ENCODE measurements at places on chromosomes 7 and 10. TPM values are rescaled to one million over a fixed set of nuclear protein-coding genes. Genes with fewer than 3 reads are reported as not detected.

Gene ARHGEF5
- total RNA-seq = 37.4 TPM

GRCh38 chr10:131901181-131901829, 497 bp downstream of the PPP2R2D start:
- no peaks in the 10 kb centered on the region for H3K36me3 ChIP-seq
- peaks cover 24% of the 10 kb centered on the region for H3K4me1 ChIP-seq
- peaks cover 19% of the 10 kb centered on the region for H3K27me3 ChIP-seq
- peak overlapping the region; percentile 85 for H3K4me3 ChIP-seq
- no peak for DNase-seq
- H3K27ac ChIP-seq = peak overlapping the region; percentile 95

Gene MYH16
- not detected for total RNA-seq

Gene SFXN4
- 37.2 TPM for total RNA-seq

Gene GIMAP8
- not detected for total RNA-seq

DNA sequence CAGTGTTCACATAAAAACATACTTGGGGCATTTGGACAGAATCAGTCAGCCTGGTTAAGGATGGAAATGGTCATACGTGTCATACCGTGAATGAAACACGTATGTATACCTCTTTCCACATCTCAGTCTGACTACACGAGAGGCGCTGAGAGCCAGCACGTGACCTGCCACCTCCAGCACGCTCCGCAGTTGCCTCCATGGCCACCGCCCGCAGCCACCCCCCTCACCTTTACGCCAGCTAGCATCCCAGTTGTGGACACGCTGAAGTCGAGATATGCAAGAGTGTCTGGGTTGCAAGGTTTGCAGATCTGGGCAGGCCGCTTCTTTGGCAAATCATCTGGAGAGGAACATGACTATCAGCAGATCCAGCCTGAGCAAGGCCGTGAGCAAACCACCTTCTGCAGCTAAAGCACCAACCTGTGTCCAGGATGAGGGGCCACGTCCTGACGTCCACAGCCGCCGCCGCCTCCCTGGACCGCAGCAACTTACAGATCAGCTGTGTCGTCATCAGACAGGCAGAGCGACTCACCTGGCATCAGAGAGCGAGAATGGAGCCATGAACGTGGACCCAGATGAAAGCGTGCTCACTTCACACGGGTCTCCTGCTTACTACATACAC, 209.4 kb downstream of the ZMYND11 start:
- no peaks in the 10 kb centered on the region for H3K27me3 ChIP-seq
- peaks cover 41% of the 10 kb centered on the region for H3K36me3 ChIP-seq
- H3K4me1 ChIP-seq = no peaks in the 10 kb centered on the region
- DNase-seq = no peak
- H3K27ac ChIP-seq = no peak overlapping the region

GRCh38 chr7:148958061-148958460, 70.2 kb downstream of the PDIA4 start:
- H3K27ac ChIP-seq = no peak overlapping the region
- no peak for DNase-seq
- no peak overlapping the region for H3K4me3 ChIP-seq
- no peaks in the 10 kb centered on the region for H3K36me3 ChIP-seq

Gene ZNF783
- 35.5 TPM for total RNA-seq

- peaks cover 45% of the 10 kb centered on the region for H3K4me1 ChIP-seq
- H3K36me3 ChIP-seq = no peaks in the 10 kb centered on the region
- H3K27ac ChIP-seq = no peak within 1 kb of the TSS
- no peak for DNase-seq
- H3K27me3 ChIP-seq = peaks cover 51% of the 10 kb centered on the region
- peak within 1 kb of the TSS; percentile 73 for H3K4me3 ChIP-seq
These were observed at the start of gene LRMDA for GRCh38 chr10:75431180-75432111. LRMDA (plus strand) TSS chr10:75431624.

DNA sequence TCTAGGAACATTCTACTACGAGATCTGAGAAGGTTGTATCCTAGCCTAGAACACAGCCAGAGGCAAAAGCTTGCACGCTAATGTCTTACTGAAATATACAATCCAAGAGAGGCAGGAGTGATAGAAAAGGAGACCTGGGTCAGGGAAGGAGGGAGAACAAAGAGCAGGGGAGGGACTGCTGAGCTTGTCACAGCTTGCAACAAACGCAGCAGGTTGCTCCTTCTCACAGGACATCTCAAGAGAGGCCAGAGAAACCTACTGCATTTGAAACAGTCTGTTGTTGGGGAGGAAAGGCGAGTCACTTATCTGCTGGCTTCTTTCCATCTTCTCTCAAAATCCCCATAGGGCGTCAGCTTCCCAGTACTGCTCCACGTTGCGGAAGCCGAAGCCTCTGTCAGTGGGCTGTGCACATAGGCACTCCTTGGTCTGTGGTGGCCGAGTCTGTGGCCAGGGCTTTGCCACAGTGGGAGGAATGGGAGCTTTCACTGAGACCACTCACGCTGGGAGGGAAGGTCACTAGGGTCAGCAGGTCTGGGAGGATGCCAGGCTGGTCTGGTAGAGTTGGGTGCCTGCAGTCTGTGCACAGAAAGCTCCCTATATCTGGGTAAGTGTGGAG, 25.8 kb upstream of the GPNMB start:
- no peaks in the 10 kb centered on the region for H3K4me1 ChIP-seq
- no peak overlapping the region for H3K27ac ChIP-seq
- H3K27me3 ChIP-seq = no peaks in the 10 kb centered on the region
- no peak for DNase-seq

Gene CACNB2
- 13.0 TPM for total RNA-seq
